Mesothelial cell of epicardium (in vitro differentiated cells): ENCODE measurements at places on chromosomes 7 and 10.

GRCh38 chr7:98165827-98166667, 45.2 kb upstream of the BHLHA15 start:
- no peak overlapping the region for H3K27ac ChIP-seq
- H3K4me3 ChIP-seq: no peak overlapping the region
- peak; percentile 47 for DNase-seq
- peaks cover 21% of the 10 kb centered on the region for H3K4me1 ChIP-seq
- no peaks in the 10 kb centered on the region for H3K27me3 ChIP-seq

- H3K27ac ChIP-seq: no peak overlapping the region
- H3K4me1 ChIP-seq: peaks cover 6% of the 10 kb centered on the region
- no peaks in the 10 kb centered on the region for H3K27me3 ChIP-seq
- no peak overlapping the region for H3K4me3 ChIP-seq
- peaks cover 42% of the 10 kb centered on the region for H3K36me3 ChIP-seq
- no peak for DNase-seq
Measured at GRCh38 chr10:80165173-80165572, 32.6 kb downstream of the PLAC9 start.

GRCh38 chr10:97025613-97026242, 160.0 kb downstream of the SLIT1 start:
- H3K4me3 ChIP-seq: no peak overlapping the region
- peaks cover 18% of the 10 kb centered on the region for H3K4me1 ChIP-seq
- no peak overlapping the region for H3K27ac ChIP-seq
- no peaks in the 10 kb centered on the region for H3K36me3 ChIP-seq

- H3K4me1 ChIP-seq: peaks cover 20% of the 10 kb centered on the region
- H3K36me3 ChIP-seq: peaks cover 10% of the 10 kb centered on the region
- peak overlapping the region; percentile 9 for H3K27ac ChIP-seq
- no peaks in the 10 kb centered on the region for H3K27me3 ChIP-seq
Measured at GRCh38 chr10:34537629-34538231, 277.4 kb downstream of the PARD3 start.

DNA sequence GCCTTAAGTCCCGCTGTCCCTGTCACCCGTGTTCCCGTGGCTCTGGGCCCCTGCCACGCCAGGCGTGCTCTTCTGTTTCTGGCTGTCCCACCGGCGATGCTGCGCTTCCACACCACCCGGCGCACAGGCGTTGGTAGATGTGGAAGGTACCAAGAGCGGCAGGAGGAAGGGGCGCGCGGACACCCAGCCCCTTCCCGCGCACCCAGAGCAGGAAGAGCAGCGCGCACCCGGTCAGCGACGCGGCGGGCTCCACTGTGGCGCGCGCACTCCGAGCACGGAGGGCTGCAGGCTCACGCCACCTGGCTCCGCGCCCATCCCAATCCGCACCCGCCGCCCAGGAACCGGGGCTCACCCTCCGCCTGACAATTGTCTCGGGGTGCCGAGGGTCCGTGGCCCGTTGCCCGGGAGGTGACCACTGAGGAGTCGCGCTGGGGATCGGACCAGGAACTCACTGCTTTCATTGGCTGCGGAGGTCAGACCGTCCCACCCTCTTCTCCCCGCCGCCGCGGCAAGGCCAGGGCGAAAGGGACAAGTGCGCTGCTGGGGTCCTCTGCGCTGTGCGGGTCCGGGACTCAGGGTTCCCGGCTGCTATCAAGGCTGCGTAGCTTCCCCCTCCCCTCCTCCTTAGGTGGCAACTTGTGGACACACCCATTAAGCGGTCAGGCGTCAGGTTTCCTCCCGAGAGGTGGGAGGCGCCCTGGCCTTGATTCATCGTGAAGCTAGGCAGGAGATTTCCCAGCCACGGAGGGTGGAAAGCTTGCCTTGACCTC, 121.6 kb upstream of the ZNF92 start:
- H3K27ac ChIP-seq: peak overlapping the region; percentile 34
- H3K36me3 ChIP-seq: no peaks in the 10 kb centered on the region
- peaks cover 4% of the 10 kb centered on the region for H3K4me1 ChIP-seq
- DNase-seq: no peak

DNA sequence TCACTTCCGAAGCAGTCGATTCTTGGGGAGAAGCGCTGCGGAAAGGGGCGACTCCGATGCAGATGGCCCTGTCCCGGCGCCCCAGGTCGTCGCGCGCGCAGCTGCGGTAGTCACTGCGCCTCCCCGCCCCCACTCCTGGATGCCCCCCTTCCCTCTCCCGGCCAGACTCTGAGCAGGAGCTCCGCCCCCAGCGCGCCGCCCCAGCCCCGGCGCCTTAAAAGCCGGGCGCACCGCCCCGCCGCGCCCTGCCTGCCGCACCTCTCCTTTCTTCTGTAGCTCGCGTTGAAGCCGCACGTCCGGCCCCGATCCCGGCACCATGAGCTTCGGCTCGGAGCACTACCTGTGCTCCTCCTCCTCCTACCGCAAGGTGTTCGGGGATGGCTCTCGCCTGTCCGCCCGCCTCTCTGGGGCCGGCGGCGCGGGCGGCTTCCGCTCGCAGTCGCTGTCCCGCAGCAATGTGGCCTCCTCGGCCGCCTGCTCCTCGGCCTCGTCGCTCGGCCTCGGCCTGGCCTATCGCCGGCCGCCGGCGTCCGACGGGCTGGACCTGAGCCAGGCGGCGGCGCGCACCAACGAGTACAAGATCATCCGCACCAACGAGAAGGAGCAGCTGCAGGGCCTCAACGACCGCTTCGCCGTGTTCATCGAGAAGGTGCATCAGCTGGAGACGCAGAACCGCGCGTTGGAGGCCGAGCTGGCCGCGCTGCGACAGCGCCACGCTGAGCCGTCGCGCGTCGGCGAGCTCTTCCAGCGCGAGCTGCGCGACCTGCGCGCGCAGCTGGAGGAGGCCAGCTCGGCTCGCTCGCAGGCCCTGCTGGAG, at the start of gene INA:
INA (plus strand) TSS at position 243 of the 817 bp plus-strand sequence; CDS start at position 317, 74 bp downstream.
- H3K4me3 ChIP-seq: peak within 1 kb of the TSS; percentile 59
- H3K27me3 ChIP-seq: peaks cover 86% of the 10 kb centered on the region
- peak; percentile 47 for DNase-seq
- peaks cover 6% of the 10 kb centered on the region for H3K4me1 ChIP-seq
- no peak within 1 kb of the TSS for H3K27ac ChIP-seq
- no peaks in the 10 kb centered on the region for H3K36me3 ChIP-seq

GRCh38 chr7:99386584-99387238, 12.2 kb downstream of the ARPC1B start:
- H3K4me3 ChIP-seq: no peak overlapping the region
- H3K36me3 ChIP-seq: peaks cover 10% of the 10 kb centered on the region
- H3K27me3 ChIP-seq: no peaks in the 10 kb centered on the region
- DNase-seq: no peak

GRCh38 chr7:156203923-156204322, 391.7 kb upstream of the SHH start:
- no peak overlapping the region for H3K27ac ChIP-seq
- DNase-seq: no peak
- H3K27me3 ChIP-seq: no peaks in the 10 kb centered on the region
- H3K4me1 ChIP-seq: peaks cover 9% of the 10 kb centered on the region

GRCh38 chr10:92420546-92421275, 129.7 kb downstream of the MARCHF5 start:
- no peak overlapping the region for H3K4me3 ChIP-seq
- H3K4me1 ChIP-seq: no peaks in the 10 kb centered on the region
- H3K36me3 ChIP-seq: peaks cover 1% of the 10 kb centered on the region
- H3K27ac ChIP-seq: no peak overlapping the region
- DNase-seq: no peak

DNA sequence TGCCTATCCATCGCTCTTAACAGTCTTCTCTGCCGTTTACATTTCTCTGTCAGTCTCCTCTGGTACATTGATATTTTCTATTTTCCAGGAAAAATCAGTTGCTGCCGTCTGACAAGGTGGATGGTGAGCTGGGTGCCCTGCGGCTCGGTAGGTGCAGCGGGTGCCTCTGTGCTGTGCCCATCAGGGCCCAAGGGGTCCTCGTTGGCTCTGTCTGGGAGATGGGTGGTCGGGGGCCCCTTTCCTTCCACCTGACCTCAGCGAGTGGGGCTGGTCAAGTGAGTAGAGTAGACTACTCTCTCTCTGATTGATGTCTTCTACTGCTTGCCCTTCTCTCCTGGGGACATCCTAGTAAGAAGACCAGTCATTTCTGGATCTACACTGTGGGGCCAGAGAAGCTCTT, 57.4 kb downstream of the MINDY4 start:
- H3K36me3 ChIP-seq: peaks cover 31% of the 10 kb centered on the region
- H3K4me1 ChIP-seq: no peaks in the 10 kb centered on the region
- H3K27ac ChIP-seq: no peak overlapping the region
- H3K27me3 ChIP-seq: no peaks in the 10 kb centered on the region
